Uterus (tissue), 4 donors: ENCODE measurements at places on chromosomes 16 and 17. TPM values are rescaled to one million over a fixed set of nuclear protein-coding genes. Genes with fewer than 3 reads are reported as not detected.
A peak's percentile ranks its signal among the peaks of the same experiment; 100 is the strongest.

The MRC2 gene
- 273 TPM for total RNA-seq

DNA sequence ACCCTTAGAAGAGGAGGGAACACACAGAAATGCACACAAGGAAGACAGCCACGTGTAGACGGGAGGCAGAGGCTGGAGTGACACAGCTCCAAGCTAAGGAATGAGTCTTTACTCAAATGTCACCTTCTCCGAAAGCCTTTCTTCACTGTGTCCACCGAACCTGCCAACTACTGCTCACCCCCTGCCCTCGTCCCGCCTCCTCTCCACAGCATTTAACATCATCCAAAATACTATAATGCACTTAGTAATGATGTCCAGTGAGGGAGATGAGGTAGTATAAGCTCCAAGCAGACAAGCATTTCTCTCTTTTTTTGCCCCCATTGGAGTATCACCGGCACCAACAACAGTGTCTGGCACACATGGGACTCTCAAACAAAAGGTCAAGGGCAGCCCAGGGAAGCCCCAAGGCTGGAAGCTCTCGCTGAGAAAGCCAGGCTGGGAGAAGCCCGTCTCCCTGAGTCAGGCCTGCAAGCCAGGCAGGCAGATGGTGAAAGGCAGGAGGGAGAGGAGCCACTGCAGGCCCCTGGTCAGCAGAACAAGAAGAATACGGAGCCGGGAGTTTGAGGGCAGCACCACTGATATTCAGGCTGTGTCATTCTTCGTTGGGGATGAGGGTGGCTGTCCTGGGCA lies 25.9 kb downstream of the ZFHX3 start:
- H3K27me3 ChIP-seq = no peaks in the 10 kb centered on the region
- DNase-seq = no peak
- no peaks in the 10 kb centered on the region for H3K36me3 ChIP-seq

The WFIKKN2 gene
- not detected for total RNA-seq

DNA sequence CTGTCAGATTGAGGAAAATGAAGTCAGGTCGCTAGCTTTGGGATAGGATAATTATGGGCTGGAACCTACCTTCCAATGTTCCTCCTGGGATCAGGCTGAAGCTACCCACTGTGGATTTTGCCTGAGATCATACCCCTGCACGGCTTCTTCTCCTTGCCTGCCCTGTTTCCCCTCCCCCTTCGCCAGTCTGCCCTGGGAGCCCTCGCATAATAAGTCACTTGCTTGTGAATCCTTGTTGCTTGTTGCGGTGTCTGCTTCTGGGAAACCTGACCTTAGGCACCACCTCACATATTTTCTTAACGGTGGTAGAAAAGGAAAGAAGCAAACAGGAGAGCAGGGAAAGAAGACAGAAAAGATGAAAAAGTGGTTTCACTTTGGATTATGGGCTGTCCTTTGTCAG lies 13.3 kb upstream of the PMP22 start:
- no peak overlapping the region for H3K27ac ChIP-seq
- H3K4me3 ChIP-seq = no peak overlapping the region
- H3K36me3 ChIP-seq = no peaks in the 10 kb centered on the region

GRCh38 chr17:72725433-72726068 lies 366.9 kb downstream of the SLC39A11 start:
- no peaks in the 10 kb centered on the region for H3K27me3 ChIP-seq
- H3K27ac ChIP-seq = no peak overlapping the region
- no peak for DNase-seq
- H3K4me3 ChIP-seq = no peak overlapping the region
- H3K4me1 ChIP-seq = no peaks in the 10 kb centered on the region
- no peaks in the 10 kb centered on the region for H3K36me3 ChIP-seq

GRCh38 chr17:4509401-4509800 lies 10.7 kb downstream of the SPNS2 start:
- no peak overlapping the region for H3K4me3 ChIP-seq
- H3K27ac ChIP-seq = peak overlapping the region; percentile 57
- no peak for DNase-seq
- H3K27me3 ChIP-seq = no peaks in the 10 kb centered on the region
- no peaks in the 10 kb centered on the region for H3K36me3 ChIP-seq
- H3K4me1 ChIP-seq = no peaks in the 10 kb centered on the region
